H1 (cell line): ENCODE measurements at places on chromosomes 5 and 9.

DNA sequence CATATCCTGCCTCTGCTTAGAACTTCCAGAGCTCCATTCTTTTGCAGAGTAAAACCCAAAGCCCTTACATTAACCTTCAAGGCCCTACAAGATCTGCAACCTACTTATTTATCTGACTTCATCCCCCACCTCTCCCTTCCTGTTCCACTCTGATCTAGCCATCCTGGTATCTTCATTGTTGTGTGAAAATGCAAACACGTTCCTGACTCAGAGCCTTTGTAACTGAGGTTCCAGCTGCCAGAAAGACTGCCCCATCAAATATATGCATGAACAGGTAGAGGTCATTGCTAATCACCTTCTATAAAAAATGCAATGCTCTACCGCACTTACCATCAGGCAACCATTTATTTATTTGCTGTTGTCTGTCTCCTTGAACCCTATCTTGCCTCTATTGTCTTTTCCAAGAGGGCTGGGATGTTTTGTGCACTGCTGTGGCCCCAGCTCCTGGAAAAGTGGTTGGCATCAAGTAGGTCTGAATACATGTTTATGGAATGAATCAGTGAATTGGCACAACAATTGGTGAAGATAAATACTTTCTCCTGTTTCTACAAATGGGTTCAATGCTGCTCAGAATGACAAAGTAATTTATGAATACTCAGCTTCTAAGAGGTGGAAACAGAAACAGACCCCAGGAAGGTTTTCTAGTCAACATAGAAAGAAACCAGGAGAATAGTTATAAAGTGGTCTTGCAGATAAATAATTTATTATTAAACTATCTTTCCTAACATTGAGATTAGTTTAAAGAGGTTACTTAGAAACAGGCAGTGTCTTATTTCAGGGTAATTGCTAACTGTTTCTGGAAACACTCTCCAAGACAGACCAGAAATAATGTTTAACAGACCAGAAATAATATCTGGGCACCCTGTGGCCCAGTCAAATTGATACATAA, 230.6 kb upstream of the CD180 start:
- DNase-seq: no peak

GRCh38 chr5:137190441-137190840, 308.7 kb downstream of the SPOCK1 start:
- DNase-seq: no peak

- DNase-seq: no peak
Measured at GRCh38 chr5:5755888-5756287, 333.4 kb downstream of the ICE1 start.

- DNase-seq: no peak
Measured at GRCh38 chr9:115192280-115192679, 74.3 kb upstream of the TNC start.

- no peak for DNase-seq
Measured at GRCh38 chr5:67310169-67310568, 113.6 kb upstream of the CD180 start.
